ENCODE measurements at places on chromosomes 7 and 10.

DNA sequence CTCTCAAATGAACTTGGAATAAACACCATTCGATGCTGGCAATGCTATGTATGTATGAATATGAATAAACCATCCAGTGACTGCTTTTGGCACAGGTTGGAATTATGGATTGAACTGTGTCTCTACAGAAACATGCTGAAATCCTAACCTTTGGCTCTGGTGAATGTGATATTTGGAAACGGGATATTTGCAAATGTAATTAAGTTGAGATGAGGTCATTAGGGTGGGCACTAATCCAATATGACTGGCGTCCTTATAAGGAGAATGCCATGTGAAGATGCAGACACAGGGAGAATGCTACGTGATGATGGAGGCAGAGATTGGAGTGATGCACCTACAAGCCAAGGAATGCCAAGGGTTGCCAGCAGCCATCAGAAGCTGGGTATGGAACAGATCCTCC, 3.4 kb upstream of the ACTR3B start:
- no peak for DNase-seq

DNA sequence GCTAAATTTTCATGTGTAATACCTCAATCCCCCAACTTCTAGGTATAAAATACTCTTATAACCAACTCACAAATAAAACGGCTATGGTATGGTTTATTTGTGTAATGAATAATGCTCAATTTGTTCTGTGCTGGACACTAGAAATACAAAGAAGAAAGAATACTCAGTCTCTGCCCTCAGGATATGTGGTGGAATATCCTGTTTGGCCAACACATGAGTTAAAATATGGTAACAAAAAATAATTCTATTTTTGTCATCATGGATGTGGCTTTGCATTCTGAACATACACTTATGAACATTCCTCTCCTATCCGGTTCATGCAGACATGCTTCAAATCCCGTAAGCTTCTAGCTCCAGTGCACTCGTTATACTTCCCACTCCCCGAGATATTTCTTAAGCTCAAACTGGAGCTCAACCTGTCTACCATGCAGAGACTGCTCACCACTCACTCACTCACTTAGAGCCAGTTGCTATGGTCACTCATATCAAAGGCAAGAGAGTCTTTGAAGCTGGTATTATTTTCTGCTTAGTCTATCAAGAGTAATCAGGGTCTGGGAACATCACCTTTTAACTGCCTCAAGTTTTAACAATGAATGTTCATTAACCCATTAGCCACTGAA, 53.8 kb upstream of the SLC16A12 start:
- no peak for DNase-seq

GRCh38 chr10:19168584-19168983, 120.0 kb downstream of the MALRD1 start:
- DNase-seq, result no peak

DNA sequence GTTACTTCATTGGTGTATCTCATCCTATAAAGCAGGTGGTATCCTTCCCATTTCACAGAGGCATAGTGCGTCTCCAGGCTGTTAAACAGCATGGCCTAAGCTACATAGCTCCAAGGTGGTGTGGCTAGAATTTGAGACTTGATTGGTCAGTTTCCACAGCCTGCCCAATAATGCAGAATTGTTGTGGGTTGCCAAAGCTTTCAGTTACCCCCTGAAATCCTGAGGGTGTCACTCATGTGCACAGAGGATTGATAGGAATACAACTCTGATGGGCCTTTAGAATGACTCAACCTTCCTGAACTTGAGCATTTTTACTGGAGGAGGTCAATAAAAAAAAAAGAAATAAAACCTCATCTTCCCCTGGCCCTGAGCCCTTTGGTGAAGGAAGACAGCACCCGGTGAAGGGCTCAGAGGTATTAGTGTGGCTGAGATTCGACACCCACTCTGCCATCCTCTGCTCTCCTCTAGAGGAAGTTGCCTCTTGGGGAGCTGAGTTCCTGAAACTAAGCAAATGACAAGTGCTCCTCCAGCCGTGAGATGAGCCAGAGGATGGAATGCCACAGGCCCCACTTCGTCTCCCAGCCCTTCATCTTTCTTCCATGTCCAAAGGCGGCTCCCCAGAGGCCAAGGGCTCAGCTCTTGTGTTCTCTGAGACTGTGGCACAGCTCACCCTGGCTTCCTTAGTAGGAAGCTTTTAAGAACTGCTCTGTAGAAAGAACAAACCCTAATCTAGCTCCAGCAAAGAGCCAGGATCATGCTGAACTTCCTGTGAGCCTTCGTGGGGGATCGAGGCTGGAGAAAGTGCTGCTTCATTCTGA, 1.0 kb downstream of the ACSL5 start:
- peak; percentile 9 for DNase-seq

- no peak for DNase-seq
Observed at GRCh38 chr7:81492910-81493309, 276.9 kb downstream of the HGF start.

DNA sequence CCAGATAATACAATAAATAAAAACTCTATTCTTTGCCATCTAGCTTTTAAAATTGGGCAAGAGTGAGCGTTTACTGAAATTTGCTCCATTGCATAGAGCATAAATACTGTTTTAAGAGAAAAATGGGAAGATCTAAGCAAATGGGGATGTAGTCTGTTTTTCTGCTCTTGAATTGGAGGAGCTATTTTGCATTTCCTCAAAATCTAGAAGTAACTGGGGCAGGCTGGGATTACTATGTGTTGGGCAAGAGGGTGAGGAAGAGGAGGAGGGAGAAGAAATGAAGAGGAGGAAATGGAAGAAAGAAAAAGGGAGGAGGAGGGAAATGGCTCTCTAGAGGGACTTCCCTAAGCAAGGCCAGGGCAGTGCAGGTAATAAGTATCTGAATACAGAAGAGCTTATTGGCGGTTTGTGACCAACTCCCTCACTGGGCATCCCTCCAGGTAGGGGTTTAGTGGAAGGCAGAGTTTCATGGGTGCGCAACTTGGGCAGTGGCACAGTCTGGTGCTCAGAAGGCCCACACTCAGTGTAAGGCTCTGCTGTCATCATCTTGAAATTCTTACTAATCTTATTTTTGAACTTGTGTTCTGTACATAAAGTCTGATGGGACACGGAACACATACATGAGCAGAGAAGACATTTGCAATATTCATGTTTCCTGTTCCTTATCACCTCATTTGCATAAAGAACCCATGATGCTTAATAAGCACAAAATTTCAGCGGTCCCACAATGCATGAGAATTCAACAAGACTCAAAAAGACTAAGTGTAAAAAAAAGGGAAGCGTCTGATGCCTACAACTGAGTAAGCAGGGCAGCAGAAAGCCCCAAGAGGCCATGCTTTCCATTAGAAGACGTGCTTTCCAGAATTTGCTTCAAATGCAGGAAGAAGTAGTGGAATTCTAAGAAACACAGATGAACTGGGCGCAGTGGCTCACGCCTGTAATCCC, 116.9 kb downstream of the EVX1 start:
- DNase-seq, result no peak

DNA sequence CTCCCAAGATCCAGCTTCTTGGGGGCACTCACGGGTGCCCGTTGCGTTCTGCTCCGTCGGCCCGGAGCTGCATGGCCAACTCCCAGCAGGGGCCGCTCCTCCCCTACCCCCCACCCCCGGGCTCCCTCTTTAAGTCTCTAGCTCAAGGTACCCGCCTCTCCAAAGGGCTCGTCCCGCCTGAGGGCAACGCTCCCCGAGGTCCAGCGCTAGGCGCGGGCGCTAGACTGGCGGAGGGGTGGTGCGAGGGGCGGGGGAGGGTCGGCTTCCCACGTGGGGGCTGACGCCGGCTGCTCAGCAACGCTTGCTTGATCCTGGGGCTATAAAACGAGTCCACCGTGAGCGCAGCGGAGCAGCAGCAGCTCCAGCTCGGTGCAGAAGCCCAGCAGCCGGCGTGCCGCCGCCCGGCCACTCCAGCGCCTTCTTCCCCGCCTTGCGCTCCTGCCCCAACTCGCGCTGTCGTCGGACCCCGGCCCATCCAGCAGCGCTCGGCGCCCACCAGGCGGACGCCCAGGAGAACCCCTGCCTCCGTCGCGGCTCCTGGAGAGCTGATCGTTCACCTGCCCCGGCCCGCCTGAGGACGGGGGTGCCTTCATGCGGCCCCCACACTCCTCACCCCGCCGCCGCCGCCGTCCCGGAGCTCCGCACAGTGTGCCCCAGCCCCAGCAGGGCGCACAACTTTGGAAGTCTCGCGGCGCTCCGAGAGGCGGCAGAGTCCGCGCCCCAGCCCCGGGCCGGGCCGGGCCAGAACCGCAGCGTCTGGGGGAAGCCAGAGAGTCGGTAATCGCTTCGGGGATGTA, at the start of gene ADRA2A:
ADRA2A (plus strand) TSS at position 348 of the 797 bp plus-strand sequence. CDS start 968 bp downstream, outside the sequence.
- peak; percentile 25 for DNase-seq

DNA sequence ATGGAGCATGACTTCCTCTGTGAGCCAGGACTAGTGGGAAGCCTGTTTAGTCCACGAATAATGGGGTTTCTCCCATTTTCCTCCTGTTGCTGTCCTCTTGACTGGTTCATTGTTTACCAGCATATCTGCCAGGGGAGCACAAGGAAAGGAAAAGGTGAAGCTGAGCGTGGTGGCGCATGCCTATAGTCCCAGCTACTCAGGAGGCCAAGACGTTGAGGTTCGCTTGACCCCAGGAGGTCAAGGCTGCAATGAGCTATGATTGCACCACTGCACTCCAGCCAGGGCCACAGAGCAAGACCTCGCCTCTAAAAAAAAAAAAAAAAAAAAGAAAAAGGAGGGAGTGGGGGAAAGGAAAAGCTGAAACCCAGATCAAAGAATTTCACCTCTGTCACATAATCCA, 5.8 kb upstream of the IL2RA start:
- DNase-seq, result no peak

DNA sequence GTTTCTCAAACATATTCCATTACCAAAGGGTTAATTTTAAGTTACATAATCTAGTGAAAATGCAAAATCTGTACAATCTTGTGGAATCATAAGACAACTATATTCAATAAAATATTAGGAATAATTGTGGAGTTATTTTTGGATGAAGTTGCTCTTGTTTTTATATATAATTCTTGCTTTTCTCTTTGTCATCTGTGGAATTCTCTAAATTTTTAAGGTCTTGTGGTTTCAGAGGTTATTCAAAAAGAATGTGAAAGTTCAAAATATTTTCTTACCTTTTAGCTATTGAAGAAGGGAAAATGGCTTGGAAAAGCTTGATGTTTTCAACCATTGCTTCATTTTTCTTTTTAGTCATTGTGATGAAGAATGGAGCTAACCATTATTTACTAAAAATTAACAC, 552.1 kb downstream of the TFEC start:
- DNase-seq, result no peak

GRCh38 chr7:39923091-39923490, 27.0 kb upstream of the CDK13 start:
- DNase-seq, result no peak

GRCh38 chr10:49082766-49083165, 32.6 kb downstream of the VSTM4 start:
- peak; percentile 64 for DNase-seq

- DNase-seq, result no peak
Observed at GRCh38 chr10:5547931-5548660, 23.3 kb downstream of the CALML3 start.

- no peak for DNase-seq
Observed at GRCh38 chr7:43625453-43625852, 42.5 kb downstream of the STK17A start.

DNA sequence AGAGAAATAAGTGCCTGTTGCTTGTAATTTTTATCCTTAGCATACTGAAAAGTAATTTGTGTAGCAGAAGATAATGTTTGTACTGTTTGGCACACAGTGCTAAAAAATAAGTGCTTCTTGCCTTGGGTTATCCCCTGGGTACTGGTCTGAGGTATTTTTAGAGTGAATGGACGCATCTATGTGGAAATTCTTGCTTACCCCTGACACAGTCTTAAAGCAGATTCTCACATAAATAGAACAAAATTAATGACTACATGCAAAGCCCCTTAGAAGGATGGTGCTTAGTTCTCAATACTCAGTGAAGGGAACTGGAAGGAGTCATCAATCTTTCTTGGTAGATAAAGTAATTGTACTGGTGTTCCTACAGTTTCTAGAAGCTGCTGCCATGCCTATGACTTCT, 548.6 kb downstream of the ARL4A start:
- no peak for DNase-seq

DNA sequence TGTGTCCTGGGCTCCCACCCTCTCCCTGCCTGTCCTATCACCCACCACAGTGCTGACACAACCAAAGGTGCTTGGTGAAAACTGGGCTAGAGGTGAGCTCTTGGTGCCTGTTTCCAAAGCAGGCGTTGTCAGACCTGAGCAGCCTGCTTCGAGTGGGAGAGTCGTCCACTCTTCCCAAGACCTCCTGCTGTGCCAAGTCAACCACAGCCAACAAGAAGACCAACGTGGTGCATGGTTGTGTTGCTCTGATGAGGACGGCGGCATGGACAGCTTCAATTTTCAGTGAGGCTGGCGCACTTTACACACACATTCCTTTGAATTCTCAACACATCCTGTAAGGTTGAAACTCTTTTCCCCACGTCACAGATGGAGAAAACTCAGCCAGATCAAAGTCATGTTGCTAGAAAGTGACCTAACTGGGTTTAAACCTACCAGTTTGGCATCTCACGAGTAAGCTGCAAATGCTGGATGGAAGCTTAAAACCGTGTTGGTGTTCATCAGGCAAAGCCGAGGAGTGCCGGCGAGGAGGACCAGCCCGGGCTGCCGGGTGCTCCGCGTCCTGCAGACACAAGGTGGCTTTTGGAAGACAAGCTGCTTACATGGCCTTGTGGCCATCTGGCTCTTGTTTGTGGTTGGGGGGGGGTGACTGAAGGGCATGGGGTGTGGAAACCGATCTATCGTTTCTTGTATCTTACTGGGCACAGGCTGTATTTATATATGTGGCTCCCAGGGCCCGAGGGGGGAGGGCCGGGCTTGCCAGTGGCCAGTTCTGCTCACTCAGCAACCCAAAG, 39.3 kb downstream of the INSIG1 start:
- no peak for DNase-seq

- DNase-seq, result no peak
Observed at GRCh38 chr7:91571601-91572000, 307.4 kb downstream of the FZD1 start.

- no peak for DNase-seq
Observed at GRCh38 chr7:66697449-66698438, 42.8 kb upstream of the RABGEF1 start.

- DNase-seq, result no peak
Observed at GRCh38 chr7:90678986-90679385, 82.9 kb downstream of the CDK14 start.

GRCh38 chr10:82924711-82925110, 1049.7 kb downstream of the NRG3 start:
- no peak for DNase-seq

GRCh38 chr10:72223743-72224101, 7.6 kb upstream of the ASCC1 start:
- no peak for DNase-seq

DNA sequence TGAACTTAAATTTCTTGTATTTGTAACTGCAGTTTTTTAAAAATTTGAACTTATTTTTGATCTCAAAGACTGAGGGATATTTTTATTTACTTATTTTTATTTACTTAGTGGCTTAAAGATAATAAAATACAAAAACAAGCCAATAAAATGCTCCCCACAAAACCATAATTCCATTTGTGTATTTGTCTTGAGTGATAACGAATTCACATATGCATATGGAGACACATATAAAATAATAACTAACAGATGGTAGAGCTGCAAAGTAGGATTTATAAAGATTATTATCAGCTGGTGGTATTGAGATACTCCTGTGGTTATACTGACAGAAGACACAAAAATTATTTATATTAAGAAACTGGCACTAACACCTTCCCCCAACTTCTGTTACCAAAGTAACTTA, 90.2 kb upstream of the RPA3 start:
- DNase-seq, result no peak

All from muscle of back (tissue), 13 donors.